ENCODE measurements at places on chromosomes 16 and 17. TPM values are rescaled to one million over a fixed set of nuclear protein-coding genes. Genes with fewer than 3 reads are reported as not detected.

- H3K27me3 ChIP-seq, result no peaks in the 10 kb centered on the region
- H3K27ac ChIP-seq, result no peak overlapping the region
- H3K36me3 ChIP-seq, result no peaks in the 10 kb centered on the region
- no peak for DNase-seq
Observed at GRCh38 chr16:52751035-52751434, 204.1 kb upstream of the TOX3 start.

GRCh38 chr17:80761110-80761871 lies 216.7 kb downstream of the RPTOR start:
- H3K4me3 ChIP-seq, result no peak overlapping the region
- H3K27me3 ChIP-seq, result no peaks in the 10 kb centered on the region
- no peak overlapping the region for H3K27ac ChIP-seq
- H3K4me1 ChIP-seq, result no peaks in the 10 kb centered on the region
- no peak for DNase-seq

DNA sequence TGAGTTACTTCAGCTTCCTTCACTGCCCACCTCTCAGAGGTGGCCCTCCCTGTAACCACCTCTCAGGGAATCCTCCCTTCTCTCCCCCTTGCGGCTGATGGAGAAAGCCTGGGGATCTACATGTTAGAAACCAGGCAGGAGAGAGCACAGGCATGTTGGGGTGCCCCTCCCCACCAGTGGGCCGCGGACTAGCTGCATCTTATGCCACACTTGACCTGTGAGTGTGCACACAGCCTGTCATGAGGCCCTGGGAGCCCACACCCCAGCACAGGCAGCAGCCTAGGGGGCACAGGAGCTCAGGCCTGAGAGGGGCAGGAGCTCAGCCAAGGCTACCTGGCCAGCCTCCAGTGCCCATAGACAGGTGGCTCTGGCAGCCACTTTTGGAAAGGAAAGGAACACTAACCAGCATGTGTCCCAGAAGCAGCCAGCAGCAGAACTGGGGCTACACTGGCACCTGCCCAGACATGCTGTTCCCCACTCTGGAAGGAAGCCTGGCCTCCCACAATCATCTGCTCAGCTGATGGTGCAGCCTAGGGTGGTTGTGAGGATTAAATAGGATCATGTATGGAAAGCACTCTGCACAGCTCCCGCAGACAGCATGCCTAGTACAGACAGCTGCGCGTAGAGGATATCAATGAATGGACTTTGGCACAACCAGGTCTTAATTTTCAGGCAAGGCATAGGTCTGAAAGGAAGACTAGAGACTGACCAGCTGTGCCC lies 60.5 kb downstream of the TMEM132E start:
- H3K27ac ChIP-seq, result no peak overlapping the region
- no peak overlapping the region for H3K4me3 ChIP-seq
- H3K4me1 ChIP-seq, result no peaks in the 10 kb centered on the region
- DNase-seq, result no peak
- H3K27me3 ChIP-seq, result no peaks in the 10 kb centered on the region

- peak within 1 kb of the TSS; percentile 38 for H3K4me3 ChIP-seq
- H3K27me3 ChIP-seq, result no peaks in the 10 kb centered on the region
- H3K27ac ChIP-seq, result no peak within 1 kb of the TSS
- peaks cover 10% of the 10 kb centered on the region for H3K4me1 ChIP-seq
Observed at GRCh38 chr17:50634224-50634914, at the start of gene ABCC3. Gene ABCC3, plus strand, starts transcription at chr17:50634881. Its CDS starts 56 bp downstream, at chr17:50634937.

GRCh38 chr17:34243364-34244320 lies 11.4 kb upstream of the CCL2 start:
- DNase-seq, result no peak
- H3K4me3 ChIP-seq, result no peak overlapping the region
- H3K4me1 ChIP-seq, result peaks cover 2% of the 10 kb centered on the region
- H3K27ac ChIP-seq, result peak overlapping the region; percentile 6
- no peaks in the 10 kb centered on the region for H3K36me3 ChIP-seq
- no peaks in the 10 kb centered on the region for H3K27me3 ChIP-seq

- H3K4me3 ChIP-seq, result no peak overlapping the region
- DNase-seq, result no peak
- no peaks in the 10 kb centered on the region for H3K36me3 ChIP-seq
Observed at GRCh38 chr17:6700948-6701307, 12.2 kb downstream of the SLC13A5 start.

DNA sequence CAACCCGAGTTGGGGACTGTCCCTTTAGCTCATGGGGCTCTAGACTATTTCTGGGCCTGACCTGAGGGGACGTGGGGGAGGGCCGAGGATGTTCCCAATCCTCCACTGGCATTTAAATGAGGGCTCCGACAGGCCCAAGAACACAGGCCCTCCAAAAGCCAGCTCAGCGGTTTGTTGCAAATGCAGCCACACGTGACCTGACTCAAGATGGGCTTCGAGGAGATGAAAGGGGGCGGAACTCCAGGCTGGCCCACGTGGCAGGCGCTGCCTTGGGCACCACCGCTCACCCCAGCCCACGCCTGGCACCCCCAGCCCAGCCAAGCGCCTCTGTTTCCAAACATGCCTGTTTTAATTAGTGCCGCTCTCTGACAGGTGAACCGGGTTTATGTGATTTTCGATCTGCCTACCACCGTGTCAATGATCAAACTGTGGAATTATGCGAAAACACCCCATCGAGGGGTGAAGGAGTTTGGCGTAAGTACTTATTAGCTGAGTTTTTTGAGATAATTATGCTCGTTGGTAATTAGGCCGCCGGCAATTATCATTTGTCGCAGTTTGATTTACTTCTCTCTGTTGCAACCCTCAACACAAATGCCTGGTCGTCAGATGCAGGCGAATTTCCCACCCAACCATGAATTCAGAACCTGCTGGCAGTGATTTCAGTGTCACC lies 226.7 kb downstream of the KATNIP start:
- H3K27me3 ChIP-seq, result no peaks in the 10 kb centered on the region
- no peak overlapping the region for H3K27ac ChIP-seq
- peaks cover 1% of the 10 kb centered on the region for H3K4me1 ChIP-seq
- no peaks in the 10 kb centered on the region for H3K36me3 ChIP-seq

- no peaks in the 10 kb centered on the region for H3K27me3 ChIP-seq
- H3K4me1 ChIP-seq, result no peaks in the 10 kb centered on the region
- H3K4me3 ChIP-seq, result no peak overlapping the region
- DNase-seq, result no peak
Observed at GRCh38 chr17:33519692-33520091, 226.6 kb upstream of the ASIC2 start.

DNA sequence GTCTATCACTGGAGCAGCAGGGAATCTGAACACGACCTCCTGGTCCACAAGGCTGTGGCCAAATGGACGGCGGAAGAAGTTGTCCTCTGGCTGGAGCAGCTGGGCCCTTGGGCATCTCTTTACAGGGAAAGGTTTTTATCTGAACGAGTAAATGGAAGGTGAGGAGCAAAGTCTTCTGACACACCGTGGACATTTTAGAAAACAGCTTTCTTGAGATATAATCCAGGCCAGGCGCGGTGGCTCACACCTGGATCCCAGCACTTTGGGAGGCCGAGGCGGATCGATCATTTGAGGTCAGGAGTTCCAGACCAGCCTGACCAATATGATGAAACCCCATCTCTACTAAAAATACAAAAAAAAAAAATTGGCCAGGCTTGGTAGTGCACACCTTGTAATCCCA lies 17.1 kb downstream of the BFAR start:
- H3K4me1 ChIP-seq, result no peaks in the 10 kb centered on the region
- no peak overlapping the region for H3K27ac ChIP-seq
- DNase-seq, result no peak
- no peak overlapping the region for H3K4me3 ChIP-seq
- H3K27me3 ChIP-seq, result no peaks in the 10 kb centered on the region
- no peaks in the 10 kb centered on the region for H3K36me3 ChIP-seq

- no peak overlapping the region for H3K27ac ChIP-seq
- H3K27me3 ChIP-seq, result no peaks in the 10 kb centered on the region
- no peaks in the 10 kb centered on the region for H3K4me1 ChIP-seq
- DNase-seq, result no peak
- no peak overlapping the region for H3K4me3 ChIP-seq
Observed at GRCh38 chr16:86313631-86314030, 196.7 kb upstream of the FOXF1 start.

DNA sequence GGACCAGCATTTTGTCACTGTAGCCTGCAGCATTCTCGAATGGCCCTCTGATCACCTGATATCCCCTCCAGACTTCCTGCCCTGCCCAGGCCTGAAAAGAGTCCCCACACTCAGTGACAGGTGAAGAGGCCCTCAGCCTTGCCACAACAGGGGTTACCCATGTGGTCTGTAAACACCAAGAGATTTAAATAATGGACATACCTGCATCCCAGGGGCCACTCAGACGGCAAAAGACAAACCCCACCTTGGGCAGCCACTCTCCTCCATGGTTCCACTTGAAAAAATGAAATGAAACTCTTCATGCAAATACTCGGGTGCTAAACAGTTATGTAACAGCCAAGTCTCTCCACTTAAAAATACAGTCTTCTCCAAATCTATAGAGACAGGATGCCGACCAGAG lies 22.9 kb upstream of the PECAM1 start:
- H3K27me3 ChIP-seq, result no peaks in the 10 kb centered on the region
- H3K27ac ChIP-seq, result peak overlapping the region; percentile 25
- H3K36me3 ChIP-seq, result no peaks in the 10 kb centered on the region
- H3K4me1 ChIP-seq, result peaks cover 15% of the 10 kb centered on the region

GRCh38 chr16:31404353-31405064 lies 11.4 kb downstream of the ITGAD start:
- DNase-seq, result no peak
- H3K27ac ChIP-seq, result no peak overlapping the region
- H3K4me3 ChIP-seq, result no peak overlapping the region

DNA sequence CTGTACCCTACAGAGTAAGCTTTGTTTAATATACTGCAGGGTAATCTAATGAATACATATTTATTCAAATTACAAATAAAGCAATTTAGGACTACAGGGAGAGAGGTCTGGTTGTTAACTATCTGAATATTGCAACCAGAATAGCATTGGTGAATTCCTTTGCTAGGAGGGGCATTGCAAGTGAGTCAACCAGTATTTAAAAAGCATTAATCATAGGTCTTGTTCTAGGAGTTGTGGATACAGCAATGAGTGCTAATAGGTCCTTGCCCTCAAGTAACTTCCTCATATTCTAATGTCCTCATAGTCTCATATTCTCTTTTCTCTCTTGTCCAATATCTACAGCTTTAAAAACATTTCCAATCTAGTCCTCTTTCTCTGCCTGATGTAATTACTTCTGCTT lies 531.4 kb downstream of the CDH11 start:
- no peak for DNase-seq
- no peak overlapping the region for H3K4me3 ChIP-seq
- H3K27me3 ChIP-seq, result no peaks in the 10 kb centered on the region
- no peaks in the 10 kb centered on the region for H3K4me1 ChIP-seq
- H3K36me3 ChIP-seq, result no peaks in the 10 kb centered on the region

- H3K27ac ChIP-seq, result no peak overlapping the region
- DNase-seq, result no peak
- H3K36me3 ChIP-seq, result no peaks in the 10 kb centered on the region
- no peaks in the 10 kb centered on the region for H3K27me3 ChIP-seq
- no peak overlapping the region for H3K4me3 ChIP-seq
Observed at GRCh38 chr16:83420206-83420760, 387.5 kb upstream of the HSBP1 start.

DNA sequence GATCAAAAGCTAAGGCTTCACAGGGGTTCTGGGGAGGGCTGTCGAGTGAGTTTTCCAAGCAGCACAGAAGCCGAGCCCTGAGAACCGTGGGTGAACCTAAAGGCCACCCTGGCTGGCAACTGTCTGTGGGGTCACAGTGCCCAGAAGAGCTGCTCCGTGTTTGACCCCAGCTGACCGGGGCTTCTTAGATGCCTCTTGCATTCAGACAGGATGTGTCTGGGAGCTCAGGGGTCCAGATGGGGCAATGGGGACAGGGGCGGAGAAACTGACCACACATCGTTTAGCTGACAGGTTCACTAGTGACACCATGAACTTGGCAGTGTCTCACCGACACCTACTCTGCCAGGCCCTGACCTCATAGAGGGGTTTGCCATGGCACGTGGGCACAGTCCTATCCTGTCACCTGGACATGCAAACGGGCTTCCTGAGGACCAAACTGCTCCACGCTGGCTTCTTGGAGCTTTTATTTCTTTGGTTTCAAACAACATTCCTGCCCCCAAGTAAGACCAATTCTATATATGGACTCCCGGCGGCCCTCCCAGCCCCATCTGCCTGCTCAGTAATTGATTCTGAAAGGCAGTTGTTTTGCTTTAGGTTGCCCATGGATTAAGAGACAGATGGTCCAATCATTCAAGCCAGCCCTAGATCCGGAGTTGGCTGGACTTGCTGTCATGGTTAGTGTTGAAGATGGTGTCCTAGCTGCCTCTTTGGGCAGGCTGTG lies 22.2 kb downstream of the WSCD1 start:
- no peak overlapping the region for H3K27ac ChIP-seq
- no peaks in the 10 kb centered on the region for H3K36me3 ChIP-seq
- H3K4me3 ChIP-seq, result no peak overlapping the region
- no peaks in the 10 kb centered on the region for H3K4me1 ChIP-seq
- no peaks in the 10 kb centered on the region for H3K27me3 ChIP-seq

DNA sequence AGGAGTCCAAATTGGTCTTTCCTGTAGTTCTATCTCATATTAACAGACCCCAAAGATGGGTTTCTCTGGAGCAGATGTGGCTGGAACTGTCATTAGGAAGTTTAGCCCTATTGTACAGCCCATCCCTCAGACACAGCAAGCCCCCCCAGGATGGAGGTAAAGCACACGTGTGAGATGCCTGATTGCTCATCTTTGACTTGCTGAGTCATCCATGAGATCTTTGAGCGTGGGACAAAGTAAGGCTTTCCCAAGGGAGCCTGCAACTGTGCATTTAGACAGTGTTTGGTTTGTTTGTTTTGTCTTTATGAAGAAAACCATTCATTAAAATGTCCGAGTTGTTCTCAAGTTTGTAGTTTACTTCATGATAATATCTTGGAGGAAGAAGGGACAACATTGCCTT lies 145.3 kb upstream of the CDH13 start:
- no peak overlapping the region for H3K27ac ChIP-seq
- no peak overlapping the region for H3K4me3 ChIP-seq
- no peaks in the 10 kb centered on the region for H3K4me1 ChIP-seq
- H3K27me3 ChIP-seq, result no peaks in the 10 kb centered on the region
- no peak for DNase-seq
- no peaks in the 10 kb centered on the region for H3K36me3 ChIP-seq

- H3K36me3 ChIP-seq, result no peaks in the 10 kb centered on the region
- peaks cover 3% of the 10 kb centered on the region for H3K4me1 ChIP-seq
- no peaks in the 10 kb centered on the region for H3K27me3 ChIP-seq
- no peak overlapping the region for H3K4me3 ChIP-seq
Observed at GRCh38 chr17:80294210-80294609, 33.6 kb downstream of the RNF213 start.

CCR7 gene
- total RNA-seq, result 2.5 TPM

CSH2 gene
- total RNA-seq, result not detected

CCDC200 gene
- total RNA-seq, result not detected

TRIM72 gene
- not detected for total RNA-seq

ACSM5 gene
- total RNA-seq, result 1.7 TPM

TBC1D3H gene
- not detected for total RNA-seq

CPHXL2 gene
- not detected for total RNA-seq
